ENCODE measurements at places on chromosomes 13 and 19. TPM values are rescaled to one million over a fixed set of nuclear protein-coding genes. Genes with fewer than 3 reads are reported as not detected.

The RFPL4AL1 gene
- total RNA-seq, result not detected

The KCNJ14 gene
- total RNA-seq, result 0.61 TPM

The CAMSAP3 gene
- 4.9 TPM for total RNA-seq

The ZNF888 gene
- total RNA-seq, result 3.4 TPM

The POMP gene
- total RNA-seq, result 67.5 TPM

The ACP7 gene
- not detected for total RNA-seq
